ENCODE measurements at places on chromosomes 11 and 22.

DNA sequence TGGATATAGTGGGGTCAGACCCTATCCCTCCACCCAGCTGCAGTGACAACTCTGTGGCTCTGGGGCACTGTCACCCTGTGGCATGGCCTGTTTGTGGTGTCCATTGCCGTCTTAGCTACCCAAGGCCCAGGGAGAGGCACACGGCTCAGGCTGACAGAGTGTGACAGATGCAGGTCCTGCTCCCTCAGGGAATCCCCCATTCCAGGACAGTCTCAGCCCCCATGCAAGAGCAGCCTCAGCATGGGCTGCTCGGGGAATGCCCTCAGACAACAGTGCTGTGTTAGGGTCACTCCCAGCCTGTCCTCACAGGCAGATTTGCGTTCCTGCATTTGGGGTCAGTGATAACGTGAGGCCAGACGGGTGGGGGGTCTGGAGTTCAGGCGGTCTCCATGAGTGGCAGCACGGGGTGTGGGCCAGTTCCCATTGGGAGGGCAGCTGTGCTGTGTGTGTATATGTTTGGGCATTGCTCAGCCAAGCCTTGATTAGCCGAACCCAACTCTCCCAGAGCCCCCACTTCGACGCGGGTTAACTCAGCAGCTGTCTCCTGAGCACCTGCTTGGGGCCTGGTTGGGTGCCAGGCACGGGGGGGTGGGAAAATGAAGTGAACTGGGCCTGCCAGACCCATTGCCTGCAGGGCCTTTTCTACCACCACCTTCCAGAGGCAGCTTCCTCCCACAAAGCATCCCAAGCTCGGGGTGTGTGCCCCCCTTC lies 5.3 kb upstream of the KCNQ1OT1 start:
- no peak for DNase-seq

- no peak for DNase-seq
Observed at GRCh38 chr22:41995211-41995610, 3.4 kb upstream of the WBP2NL start.

GRCh38 chr11:207208-207862 lies at the start of the genes BET1L and RIC8A:
TSS of gene BET1L (minus strand) at chr11:207399. CDS start at chr11:207321, 78 bp downstream.
TSS of gene RIC8A (plus strand) at chr11:207708. CDS start at chr11:208855, 1,147 bp downstream.
- peak; percentile 93 for DNase-seq

GRCh38 chr11:113876074-113876797 lies 864 bp upstream of the USP28 start:
- DNase-seq = no peak

DNA sequence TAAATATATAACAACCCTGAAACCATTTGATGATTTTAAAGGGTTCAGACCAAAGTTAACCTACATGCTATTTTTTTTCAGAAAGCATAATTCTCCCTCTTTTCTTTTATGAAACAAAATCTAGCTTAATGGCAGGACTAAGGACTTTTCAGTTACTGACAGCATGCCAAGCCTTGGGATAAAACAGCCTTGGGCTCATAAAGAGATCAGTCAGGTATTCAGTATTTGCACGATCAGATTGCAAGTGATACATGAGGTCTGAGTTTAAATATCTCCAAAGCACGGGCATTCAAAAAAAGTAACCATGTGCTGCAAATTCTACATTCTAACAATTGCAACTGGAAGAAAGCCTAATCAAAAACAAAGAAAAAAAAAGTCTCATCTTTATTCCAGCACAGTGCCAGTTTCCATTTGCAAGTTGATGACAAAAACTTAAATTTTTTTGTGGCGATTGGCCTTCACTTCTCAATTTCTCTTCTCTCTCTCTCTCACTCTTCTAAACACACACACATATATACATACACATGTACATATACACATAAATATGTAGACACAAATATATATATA lies 60.1 kb downstream of the CTSC start:
- DNase-seq = no peak

GRCh38 chr11:68750195-68751003 lies 921 bp downstream of the TESMIN start:
- DNase-seq = no peak

GRCh38 chr11:27820249-27820648 lies 120.0 kb upstream of the BDNF start:
- no peak for DNase-seq

- no peak for DNase-seq
Observed at GRCh38 chr11:106608677-106609076, 409.6 kb downstream of the GUCY1A2 start.

DNA sequence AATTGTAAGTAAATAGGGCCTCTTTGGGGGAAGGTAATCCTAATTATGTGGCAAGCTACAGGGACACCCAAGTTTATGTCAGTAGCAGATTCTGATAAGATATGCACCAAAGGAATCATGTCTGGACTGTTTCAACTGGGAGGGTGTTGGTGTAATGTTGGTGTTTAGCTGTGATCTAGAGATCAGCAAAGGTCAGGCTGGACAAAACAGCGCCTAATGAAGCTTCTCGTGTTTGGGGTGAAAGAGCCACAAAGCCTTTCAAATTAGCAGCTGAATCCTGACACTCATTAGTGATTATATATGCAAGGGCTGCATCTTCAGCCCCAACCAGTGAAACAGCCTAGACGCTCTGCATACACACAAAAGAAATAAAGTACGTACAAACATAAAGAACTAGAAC lies 106.3 kb downstream of the MPPED2 start:
- DNase-seq = no peak

DNA sequence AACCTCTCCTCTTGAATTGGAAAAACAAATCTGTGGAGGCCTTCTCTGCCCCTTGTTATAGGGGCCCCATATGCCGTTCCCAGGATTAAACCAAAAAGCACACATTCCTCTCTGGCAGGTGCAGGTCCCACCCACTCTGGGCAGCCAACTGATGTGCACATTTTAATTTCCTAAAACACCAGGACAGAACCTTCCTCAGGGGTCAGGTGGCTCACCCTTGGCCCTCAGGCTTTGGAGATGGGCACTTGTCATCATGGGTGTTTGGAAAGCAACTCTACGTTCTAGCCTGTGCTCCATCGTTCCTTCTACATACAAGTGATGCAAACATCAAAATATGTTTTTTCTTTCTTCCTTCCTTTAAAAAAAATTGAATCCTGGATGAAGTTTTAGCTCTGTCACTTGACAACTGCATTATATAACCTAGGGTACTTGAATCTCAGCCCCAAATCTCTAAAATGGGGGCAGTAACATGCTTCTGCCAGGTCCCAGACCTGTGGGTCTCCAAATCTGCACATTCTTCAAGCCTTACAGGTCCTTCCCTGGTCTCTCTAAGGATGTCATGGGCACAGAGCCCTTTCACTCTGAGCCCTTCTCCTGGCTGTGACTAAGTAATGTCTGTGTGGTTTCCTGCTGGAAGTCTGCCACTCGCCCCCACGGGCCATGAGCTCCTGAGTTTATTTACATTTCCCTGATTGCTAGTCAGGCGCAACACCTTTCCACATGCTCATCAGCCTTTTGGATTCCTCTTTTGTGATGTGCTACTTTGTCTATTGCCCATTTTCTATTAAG lies 43.8 kb downstream of the KCNQ1OT1 start:
- DNase-seq = no peak

GRCh38 chr11:111949519-111950426 lies 12.6 kb downstream of the DIXDC1 start:
- no peak for DNase-seq

- no peak for DNase-seq
Observed at GRCh38 chr11:66547662-66548009, 933 bp downstream of the ACTN3 start.

- DNase-seq = no peak
Observed at GRCh38 chr11:121466063-121466794, 13.5 kb upstream of the SORL1-AS1 start.

DNA sequence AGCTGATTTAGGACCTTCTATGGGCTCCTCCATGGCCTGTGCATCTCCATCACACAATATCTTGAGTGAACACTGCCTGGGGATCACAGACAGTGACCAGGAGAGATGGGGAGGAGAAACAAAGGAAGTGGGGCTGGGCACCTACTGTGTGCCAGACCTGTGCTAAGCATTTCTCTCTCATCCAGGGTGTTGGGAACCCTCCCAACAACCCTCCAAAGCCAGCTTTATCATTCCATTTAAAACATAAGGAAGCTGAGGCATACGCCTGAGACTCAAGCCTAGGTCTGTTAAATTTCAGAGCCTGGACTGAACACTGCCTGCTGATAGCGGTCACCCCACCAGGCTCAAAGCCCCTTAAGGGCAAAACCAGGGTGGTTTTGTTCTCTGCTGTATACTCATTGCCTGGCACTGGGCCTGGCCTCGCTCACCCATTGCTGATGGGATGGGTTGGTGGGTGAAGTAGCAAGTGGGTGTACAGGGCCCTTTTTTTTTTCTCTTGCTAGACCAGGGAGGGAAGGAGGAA lies 130.1 kb downstream of the MN1 start:
- peak; percentile 22 for DNase-seq

DNA sequence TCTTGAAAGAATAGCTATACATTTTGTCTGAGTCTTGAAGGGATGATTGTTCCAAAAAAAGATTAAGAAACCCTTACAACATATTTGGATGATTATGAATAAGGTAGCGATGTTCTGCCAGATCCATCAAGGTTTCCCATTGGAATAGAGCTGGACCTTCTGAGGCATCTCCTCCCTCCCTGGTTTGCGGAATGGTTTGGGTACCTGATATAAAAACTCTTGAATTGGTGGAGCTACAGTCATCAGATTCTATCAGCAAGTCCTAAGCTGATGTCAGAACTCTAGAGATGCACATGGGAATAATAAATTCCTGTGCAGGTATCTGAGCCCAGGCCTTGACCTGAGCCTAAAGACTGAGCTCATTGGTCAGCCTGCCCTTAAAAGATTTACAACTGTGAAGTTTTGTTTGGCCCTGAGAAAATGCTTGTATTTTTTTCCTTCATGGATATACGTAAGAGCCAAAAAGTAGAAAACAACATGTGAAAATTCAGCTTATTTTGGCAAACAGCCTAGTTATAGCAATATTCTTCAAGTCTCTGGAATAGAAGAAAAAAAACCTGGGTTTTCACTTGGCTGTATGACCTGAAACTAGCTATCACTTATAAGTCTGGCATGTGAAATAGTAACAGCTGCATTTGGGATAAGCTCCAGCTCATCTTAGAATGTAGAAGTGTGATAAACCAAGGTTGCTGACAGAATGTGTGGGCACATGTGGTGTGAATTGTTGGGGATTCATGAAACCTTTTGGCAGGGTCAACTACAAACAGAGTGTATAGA lies 265.7 kb upstream of the CTSC start:
- DNase-seq = no peak

- DNase-seq = no peak
Observed at GRCh38 chr22:27835446-27835845, 33.9 kb upstream of the MN1 start.

GRCh38 chr22:34068001-34068400 lies 147.7 kb upstream of the LARGE1 start:
- DNase-seq = no peak

DNA sequence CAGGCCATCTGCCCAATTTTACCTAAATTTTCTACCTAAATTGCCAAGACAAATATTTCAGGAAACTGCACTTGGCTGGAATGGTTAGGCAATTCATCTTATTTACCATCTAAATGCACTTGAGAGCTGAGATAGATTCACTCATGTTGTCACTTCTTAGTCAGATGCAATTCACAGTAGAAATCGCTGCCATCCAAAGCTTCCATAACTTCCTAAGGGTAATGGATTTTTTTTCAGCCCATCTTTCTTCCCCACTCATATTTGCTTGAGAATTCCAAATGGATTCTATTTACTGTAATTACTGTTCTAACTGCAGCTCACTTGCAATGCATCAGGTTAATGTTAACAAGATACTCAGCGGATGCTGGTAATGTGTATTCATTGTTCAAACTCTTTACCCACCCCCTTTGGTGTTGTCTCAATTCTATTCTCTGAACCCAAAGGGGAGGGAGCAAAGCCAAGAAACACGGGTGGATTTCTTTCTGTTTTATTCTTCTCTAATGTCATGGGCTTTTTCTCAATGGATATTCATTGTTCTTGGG lies 96.0 kb downstream of the TENM4 start:
- DNase-seq = no peak

- DNase-seq = no peak
Observed at GRCh38 chr22:18954990-18955571, 19.0 kb upstream of the PRODH start.

GRCh38 chr11:70107756-70108155 lies 29.6 kb downstream of the ANO1 start:
- DNase-seq = no peak

GRCh38 chr22:35728639-35729308 lies 11.1 kb downstream of the APOL5 start:
- DNase-seq = no peak

- DNase-seq = peak; percentile 27
Observed at GRCh38 chr11:69915501-69916250, 96.5 kb upstream of the FGF3 start.

DNA sequence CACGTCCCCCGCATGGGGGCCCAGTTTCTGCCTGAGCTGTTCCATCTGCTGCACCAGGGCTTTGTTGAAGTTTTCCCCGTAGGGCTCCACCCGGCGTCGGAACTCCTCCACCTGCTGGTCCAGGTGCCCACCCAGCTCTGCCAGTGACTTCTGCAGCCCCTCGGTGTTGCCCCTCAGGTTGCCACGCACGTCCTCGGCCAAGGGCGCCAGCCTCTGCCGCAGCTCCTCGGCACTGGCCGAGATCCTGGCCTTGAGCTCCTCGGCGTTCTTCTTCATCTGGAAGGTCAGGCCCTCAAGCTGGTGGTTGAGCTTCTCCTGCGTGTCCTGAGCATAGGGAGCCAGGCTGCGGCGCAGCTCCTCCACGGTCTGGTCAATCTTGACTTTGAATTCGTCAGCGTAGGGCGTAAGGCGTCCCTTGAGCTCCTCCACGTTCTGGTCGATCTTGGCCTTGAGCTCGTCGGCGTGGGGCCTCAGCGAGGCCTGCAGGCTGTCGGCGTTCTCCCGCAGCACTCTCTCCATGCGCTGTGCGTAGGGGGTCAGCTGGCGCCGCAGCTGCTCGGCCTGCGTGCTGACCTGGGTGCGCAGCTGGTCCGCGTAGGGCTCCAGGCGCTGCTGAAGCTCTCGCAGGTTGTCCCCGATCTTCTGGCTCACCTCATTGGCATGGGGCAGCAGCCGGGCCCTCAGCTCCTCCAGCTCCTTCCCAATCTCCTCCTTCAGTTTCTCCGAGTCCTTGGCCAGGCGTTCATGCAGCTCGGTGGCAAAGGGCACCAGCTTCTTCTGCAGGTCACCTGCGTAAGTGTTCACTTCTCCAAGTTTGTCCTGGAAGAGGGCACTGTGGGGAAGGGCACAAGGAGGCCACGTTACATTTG lies 1.8 kb downstream of the APOA4 start:
- DNase-seq = no peak

DNA sequence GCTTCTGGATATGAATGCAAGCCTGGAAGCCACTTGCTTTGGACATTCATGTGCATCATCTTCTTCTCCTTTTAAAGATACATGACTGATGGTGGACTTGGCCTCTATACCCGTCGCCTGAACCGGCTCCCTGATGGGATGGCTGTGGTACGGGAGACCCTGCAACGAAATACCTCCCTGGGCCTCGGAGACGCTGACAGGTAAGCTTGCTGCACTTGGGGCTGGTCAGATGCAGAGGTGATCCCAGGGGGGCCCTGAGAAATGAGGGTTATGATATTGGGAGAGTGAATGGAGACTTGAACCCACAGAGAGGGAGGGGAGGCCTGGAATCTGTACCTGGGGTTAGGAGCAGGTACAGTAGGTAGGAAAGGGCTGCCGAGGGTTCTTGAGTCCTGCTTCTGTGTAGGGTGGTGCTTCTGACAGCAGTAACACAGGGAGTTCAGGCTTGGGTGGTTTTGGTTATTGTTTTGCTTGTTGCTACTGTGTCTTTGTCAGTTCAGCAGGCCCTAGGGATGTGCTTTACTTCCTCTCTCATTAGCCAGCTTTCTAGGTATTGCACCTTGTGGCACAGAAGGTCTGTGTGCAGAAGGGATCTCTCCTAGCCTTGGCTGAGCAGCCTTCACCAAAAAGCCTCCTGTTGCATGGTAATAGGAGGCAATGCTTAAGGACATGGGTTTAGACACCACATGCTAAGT lies 176.1 kb downstream of the DBX1 start:
- no peak for DNase-seq

Measured in CMK (cell line).